Activated CD4-positive, alpha-beta T cell treated with anti-CD3 and anti-CD28 coated beads, Interleukin-10, Interleukin-2, amounts not matched to agents 100 ng/mL and 50 ng/mL, durations not matched to agents 16 hours and 8 hours (primary cell): ENCODE measurements at places on chromosomes 1 and 21.

- DNase-seq, result no peak
These were observed 147.7 kb upstream of the L1TD1 start for GRCh38 chr1:62046927-62047326.

GRCh38 chr1:231220801-231221200 lies 20.2 kb upstream of the GNPAT start:
- DNase-seq, result no peak

- DNase-seq, result no peak
These were observed 321.3 kb upstream of the VAMP3 start for GRCh38 chr1:7449750-7450149.

DNA sequence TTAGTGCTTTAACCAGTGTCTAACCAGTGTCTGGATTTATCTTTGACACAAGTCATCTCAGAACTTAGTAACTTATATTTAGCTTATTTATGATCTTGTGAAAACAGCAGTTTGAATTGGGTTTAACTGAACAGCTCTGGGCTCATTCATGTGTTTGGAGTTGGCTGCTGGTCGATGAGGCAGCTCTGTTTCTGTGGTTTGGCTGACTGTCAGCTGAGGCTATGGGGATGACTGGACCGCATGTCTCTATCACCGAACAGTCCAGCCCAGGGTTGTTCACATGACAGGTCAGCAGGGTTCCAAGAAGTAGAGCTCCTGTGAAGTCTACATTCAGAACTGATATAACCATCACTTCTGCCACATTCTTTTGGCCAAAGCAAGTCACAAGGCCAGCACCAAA lies 29.1 kb upstream of the C21orf91 start:
- peak; percentile 41 for DNase-seq

GRCh38 chr1:225257081-225257480 lies 170.8 kb downstream of the LBR start:
- DNase-seq, result no peak

GRCh38 chr1:173478094-173478674 lies 1.0 kb downstream of the PRDX6 start:
- no peak for DNase-seq

DNA sequence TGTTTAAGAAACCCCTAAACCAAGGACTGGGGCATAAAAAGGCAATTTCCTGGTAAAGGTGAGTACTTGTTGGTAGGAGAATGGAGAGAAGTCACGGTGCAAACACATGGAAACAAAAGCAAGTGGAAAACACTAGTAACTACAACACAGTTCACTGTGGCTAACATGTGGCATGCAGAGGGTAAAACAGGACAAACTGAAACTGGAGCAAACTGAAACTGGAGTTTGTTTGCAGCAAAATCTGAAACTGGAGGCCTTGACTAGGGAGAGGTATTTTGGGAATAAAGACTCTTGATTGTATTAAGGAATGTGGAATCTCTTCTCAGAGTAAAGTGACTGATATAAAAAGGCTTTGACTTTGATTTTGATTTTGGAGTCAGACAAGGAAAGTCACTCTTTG lies 376.3 kb upstream of the PRMT6 start:
- no peak for DNase-seq

DNA sequence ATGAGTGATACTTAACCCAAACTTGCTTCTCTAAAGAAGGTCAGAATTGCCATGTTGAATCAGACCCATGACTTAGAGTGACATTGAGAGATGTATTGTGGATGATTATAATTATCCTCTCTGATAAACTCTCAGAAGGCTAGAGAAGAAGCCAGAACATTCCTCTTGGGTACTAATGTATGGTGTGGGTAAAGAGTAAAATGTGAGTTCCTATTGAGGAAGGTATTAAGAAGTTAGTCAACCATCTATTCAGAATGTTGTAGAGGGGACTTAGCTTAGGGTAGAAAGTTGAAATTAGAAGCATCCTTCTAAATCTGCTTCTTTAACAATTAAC lies 7.3 kb downstream of the GMEB1 start:
- no peak for DNase-seq

- DNase-seq, result no peak
These were observed 86.4 kb downstream of the RUNX1 start for GRCh38 chr21:34962586-34963222.

- DNase-seq, result peak; percentile 72
These were observed 219.8 kb upstream of the DUSP10 start for GRCh38 chr1:221961532-221962292.

DNA sequence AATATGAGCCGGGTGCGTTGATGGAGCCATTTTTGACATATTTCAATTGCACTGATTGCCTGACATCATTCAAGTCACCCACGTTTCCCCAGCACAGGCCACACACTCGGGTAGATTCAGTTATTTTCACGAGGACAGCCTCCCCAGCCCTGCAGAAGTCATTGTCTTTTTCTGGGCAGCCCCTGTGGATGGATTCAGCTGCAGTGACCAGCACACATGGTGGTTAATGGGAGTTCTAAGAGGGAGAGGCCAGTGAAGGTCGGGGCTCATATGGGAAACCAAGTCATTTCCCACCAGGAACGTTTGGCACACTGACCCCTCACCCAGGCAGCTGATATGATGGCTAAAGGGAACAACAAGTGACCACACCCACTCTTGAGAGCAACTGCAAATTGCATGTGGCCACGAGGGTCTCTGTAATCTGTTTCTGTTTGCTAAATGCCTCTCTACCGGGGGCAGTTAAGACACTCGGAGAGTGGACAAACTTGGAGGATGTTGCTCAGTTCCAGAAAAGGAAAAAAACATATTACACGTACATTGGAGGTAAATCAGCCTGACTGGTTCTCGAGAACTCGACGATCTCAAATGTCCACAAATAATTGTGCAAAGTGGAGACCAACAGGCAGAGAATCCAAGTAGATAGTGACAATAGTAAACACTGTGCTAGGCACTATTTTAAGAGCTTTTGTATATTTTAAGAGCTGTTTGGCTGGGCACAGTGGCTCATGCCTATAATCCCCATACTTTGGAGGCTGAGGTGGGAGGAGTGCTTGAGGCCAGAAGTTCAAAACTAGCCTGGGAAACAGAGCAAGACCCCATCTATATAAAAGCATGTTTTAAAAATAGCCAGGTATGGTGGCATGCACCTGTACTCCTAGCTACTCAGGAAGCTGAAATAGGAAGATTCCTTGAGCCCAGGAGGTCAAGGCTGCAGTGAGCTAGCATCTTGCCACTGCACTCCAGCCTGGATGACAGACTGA lies 167.2 kb upstream of the IRF2BP2 start:
- DNase-seq, result no peak

DNA sequence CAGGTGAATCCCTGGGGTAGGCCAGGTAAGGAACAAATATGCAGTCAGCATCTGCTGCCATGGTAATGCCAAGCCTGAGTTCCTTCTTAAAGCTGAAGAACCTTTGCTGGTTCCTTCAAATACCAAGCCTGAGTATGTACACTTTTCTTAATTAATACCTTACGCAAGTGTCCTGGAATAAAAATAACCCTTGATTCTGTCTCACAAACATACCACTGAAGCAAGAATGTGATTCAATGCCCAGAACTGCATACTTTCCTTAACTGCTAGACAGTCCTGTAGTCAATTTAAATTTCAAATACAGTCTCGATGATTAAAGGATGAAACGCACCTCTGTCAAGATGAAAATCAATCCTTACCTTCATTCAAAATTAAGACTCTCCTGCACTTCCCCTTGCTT lies 634.0 kb upstream of the CHRM3 start:
- no peak for DNase-seq

- DNase-seq, result no peak
These were observed 69.8 kb downstream of the SLC35A3 start for GRCh38 chr1:100039591-100039990.

DNA sequence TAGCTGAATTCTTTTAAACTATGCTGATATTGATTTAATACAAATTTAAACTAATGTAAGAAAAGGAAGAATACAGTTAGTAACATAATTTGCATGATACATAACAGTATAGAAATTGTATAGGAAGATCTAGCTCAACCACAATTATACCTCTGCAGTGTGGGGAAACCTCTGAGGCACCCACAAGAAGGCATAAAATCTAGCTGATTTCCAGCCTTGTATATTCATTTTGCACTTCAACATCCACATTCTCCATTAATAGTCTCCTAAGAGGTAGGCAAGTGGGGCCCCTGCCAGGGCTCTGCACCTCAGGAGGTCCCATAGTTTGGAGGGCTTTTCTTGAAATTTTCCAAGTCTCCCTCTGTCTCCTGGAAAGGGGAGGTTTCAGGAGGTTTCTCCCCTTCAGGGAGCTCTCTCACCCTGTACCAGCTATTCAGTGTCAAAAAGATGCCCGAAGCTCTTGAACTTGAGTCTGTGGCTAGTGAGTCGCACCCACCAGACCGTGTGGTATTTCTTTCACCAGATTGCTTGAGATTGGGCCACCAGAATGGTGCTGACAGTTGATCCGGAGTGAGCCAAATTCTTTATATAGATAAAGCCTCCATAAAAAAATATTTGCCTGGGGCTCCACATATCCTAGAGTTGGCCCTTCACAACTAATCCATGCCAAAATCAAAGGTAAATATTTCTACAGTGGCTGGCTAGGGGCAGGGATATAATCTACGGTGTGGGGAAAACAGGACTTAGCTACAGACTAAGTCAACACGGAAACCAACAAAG lies 108.2 kb downstream of the TIAM1 start:
- DNase-seq, result peak; percentile 3

- no peak for DNase-seq
These were observed 26.4 kb upstream of the DPH5 start for GRCh38 chr1:101051688-101052638.
